ENCODE measurements at places on chromosomes 3 and 15. TPM values are rescaled to one million over a fixed set of nuclear protein-coding genes. Genes with fewer than 3 reads are reported as not detected.

GRCh38 chr15:36814708-36815107 is 235.3 kb downstream of the CDIN1 start:
- no peak for DNase-seq

- DNase-seq, result no peak
Measured at GRCh38 chr15:65824031-65824743, 32.1 kb upstream of the DENND4A start.

SLC35G2 gene
- total RNA-seq, result 0.80 TPM

PLA2G4E gene
- not detected for total RNA-seq

NCEH1 gene
- 9.6 TPM for total RNA-seq

CCR8 gene
- 7.9 TPM for total RNA-seq

Data from activated CD4-positive, alpha-beta memory T cell treated with anti-CD3 and anti-CD28 coated beads, Interleukin-2, amount 10 ng/mL, durations not matched to agents 7 days and 5 days (primary cell).